ENCODE measurements at places on chromosomes 7 and 10.

- no peak for DNase-seq
These were observed 97.7 kb downstream of the HIBADH start for GRCh38 chr7:27564881-27565482.

GRCh38 chr10:34615770-34616169 is 199.3 kb downstream of the PARD3 start:
- DNase-seq: no peak

DNA sequence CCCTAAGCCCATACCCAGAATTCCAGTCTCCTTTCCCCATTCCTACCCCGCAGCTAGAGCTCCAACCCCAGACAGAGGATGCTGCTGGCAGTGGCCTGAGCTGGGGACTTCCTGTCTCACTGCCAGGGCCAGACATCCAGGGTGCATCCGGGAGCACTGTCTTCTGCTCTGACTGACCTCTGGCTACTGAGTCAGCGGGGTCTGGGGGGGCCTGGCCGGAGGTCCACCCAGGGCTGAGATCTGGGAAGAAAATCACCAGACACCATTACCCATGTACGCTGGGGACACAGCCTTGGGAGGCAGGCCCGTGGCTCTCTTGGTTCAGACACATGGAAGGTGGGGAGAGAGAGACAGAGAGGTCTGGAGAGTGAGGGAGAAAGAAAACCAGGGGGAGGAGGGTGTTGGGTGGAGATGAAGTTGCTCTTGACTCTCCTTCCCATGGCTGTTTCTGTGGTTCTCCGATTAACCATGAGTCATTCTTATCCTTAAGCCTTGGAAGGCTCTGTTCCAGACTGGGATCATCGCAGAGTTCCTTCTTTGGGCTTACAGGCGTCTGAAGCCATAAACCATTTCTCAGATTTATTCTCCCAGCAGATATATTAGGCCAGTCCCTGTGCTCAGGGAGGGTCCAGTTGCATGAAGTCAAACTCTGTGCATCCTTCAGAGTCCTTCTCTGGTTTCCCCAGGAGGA is 23.6 kb downstream of the TSPAN15 start:
- DNase-seq: no peak

GRCh38 chr7:151774951-151775350 is 102.0 kb downstream of the PRKAG2 start:
- no peak for DNase-seq
